Right cardiac atrium (tissue), 5 donors: ENCODE measurements at places on chromosomes 5 and 9. TPM values are rescaled to one million over a fixed set of nuclear protein-coding genes. Genes with fewer than 3 reads are reported as not detected.

The ADGRD2 gene
- total RNA-seq: 0.15 TPM

The FIBCD1 gene
- total RNA-seq: 0.46 TPM

The SLC6A19 gene
- total RNA-seq: not detected

The CDHR2 gene
- total RNA-seq: 0.92 TPM

The MEGF10 gene
- total RNA-seq: 1.1 TPM

The PCDHA3 gene
- total RNA-seq: 0.40 TPM

GRCh38 chr9:86670076-86670475, 277.2 kb downstream of the GAS1 start:
- DNase-seq: no peak

DNA sequence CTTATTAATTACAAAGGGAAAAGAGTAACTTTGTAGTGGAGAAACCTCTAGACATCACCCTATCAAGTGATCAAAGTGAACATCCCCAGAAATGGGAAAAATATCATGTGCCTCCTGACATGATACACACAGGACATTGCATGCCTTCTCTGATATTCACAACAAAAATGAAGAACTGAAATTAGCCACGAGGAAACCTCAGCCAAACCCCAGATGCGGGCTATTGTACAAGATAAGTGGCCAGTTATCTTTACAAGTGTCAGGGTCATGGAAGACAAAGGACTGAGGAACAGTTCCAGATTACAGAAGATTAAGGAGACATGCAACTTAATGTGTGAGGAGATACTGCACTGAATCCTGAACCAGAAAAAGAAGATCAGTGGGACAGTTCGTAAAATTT, 23.8 kb upstream of the NPM1 start:
- no peak for DNase-seq

DNA sequence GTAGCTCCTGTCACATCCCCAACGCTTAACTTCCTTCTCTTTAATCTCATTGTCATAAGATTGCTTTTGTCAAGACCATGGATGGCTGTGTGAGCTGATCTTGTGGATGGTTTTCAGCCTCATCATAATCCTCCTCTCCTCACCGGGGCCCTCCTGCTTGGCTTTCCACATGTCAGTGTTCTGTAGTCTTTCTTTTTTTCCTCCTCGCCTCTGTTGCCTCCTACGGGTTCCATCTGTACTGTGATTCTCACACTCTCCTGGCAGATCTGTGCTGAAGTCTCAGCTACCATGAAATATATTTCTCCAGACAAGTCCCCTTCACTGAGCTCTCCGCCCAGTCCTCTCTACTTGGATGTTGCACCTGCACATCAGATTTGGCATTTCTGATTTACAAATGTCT, 34.9 kb upstream of the FAM120AOS start:
- DNase-seq: no peak

DNA sequence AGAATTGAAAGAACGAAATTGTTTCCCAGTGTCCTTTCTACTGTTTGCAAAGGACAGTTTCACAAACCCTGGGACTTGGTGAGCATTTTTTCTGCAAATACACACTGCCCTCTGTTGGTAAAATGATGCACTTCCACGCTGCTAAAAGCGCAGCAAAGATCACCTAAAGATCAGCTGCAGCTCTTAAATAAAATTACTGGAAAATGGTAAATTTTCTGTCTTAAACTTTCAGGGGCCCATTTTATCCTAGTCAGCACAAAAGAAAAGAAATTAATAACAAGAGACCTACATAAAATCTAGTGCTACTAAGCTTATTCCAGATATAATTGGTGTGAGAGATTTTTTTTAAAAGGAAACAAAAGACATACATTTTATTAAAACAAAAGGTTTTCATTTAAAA, 566.0 kb downstream of the CAAP1 start:
- DNase-seq: no peak

GRCh38 chr9:2591967-2592366, 29.6 kb upstream of the VLDLR start:
- no peak for DNase-seq

- no peak for DNase-seq
These were observed 266.5 kb upstream of the EFNA5 start for GRCh38 chr5:107937204-107937603.

DNA sequence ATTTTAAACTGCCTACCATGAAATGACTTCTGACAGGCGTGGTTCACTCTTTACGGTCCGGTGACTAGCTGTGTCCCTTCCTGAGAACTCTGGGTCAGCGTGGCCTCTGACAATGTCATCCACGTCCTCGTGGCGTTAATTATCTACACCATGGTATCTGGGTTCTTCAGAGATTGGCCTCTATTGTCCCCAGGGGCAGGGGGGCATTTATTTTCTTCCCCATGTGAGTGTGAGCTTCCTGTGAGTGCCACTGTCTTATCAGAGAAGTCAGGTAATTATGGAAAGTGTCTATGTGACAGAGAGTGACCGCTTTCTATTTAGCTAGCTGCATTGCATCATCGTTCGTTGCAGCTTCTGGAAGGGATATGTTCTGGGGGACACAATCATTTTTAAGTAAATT, 77.2 kb downstream of the FBXL7 start:
- no peak for DNase-seq

GRCh38 chr9:97628668-97629067, 4.5 kb downstream of the TSTD2 start:
- DNase-seq: no peak

DNA sequence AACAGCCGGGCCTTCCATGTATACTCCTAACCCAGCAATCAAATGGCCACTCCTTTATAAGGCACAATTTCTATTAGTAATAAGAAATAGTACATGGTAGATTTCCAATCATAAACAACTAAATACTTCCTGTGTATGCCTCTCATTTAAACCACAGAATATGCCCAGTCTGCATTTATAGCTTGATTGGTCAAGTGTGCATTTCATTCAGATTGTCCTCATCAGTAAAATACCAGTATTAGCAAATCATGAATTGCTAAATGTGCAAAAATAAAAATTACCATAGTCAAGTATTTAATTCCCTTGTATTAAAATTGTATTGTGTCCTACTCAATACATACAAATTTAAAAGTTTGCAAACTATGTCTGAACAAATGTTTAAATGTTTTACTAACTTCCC, 406.2 kb downstream of the KDM4C start:
- no peak for DNase-seq

DNA sequence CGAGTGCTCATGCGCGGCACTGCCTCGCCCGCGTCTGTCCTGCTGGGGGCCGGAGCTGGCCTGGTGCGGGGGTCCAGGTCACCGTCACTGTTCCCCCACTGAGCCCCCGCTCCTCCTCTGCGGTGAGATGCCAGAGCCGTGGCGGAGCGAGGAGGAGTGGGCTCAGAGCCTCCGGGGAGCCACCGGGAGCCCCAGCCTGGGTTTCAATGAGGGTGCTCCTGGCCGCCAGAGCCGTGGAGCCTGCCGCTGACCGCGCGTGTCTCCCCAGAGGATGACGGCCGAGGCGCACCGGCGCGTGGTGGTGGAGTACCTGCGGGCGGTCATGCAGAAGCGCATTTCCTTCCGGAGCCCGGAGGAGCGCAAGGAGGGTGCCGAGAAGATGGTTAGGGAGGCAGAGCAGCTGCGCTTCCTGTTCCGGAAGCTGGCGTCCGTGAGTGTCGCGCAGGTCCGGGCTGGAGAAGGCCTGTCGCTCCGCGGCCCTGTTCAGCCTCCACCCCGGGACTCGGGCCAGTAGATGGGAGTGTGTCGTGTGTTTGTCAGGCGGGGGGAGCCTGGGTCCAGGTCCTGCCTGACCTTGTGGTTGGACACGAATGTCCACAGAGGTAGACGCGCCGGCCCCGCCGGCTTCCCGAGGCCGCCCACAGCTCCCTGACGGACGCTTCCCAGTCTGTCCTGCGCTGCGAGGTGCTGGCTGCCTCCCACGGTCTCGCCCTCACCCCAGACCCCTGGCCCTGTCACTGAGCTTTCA, 22.0 kb downstream of the EXOC3 start:
- peak; percentile 60 for DNase-seq

GRCh38 chr9:114100536-114100935, 1.4 kb upstream of the KIF12 start:
- DNase-seq: no peak

GRCh38 chr9:34545497-34545896, 22.7 kb upstream of the ENHO start:
- DNase-seq: no peak

GRCh38 chr5:154293219-154293618, 102.7 kb downstream of the GALNT10 start:
- DNase-seq: no peak

DNA sequence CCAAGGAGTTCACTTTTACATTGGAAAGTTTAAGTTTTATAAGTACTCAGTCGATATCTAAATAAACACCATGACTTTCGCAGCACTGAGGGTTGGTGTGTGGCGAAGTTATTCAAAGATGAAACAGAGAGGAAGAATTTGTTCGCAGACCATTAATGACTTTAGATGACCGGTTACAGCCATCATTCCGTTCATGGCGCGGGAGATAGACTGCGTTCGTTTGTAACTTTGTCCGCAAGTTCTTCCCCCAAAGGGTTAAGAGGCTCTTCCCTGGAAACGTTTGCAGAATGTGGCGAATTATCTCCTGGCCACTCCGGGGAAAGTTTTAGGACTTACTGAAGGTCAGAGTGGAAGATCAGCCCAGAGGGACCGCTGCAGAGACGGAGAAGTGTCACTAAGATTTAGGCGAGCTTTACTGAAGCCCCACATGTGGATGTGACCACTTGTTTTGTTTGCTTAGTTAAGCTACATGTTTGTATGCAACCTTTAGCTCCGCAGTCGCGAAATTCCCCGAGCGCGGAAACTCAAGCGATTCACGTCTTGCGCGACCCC, 2.2 kb upstream of the FOXD1 start:
- no peak for DNase-seq
